Psoas muscle (tissue), 8 donors: ENCODE measurements at places on chromosomes 2 and 18. TPM values are rescaled to one million over a fixed set of nuclear protein-coding genes. Genes with fewer than 3 reads are reported as not detected.

GRCh38 chr2:27130396-27130795 is 4.0 kb downstream of the PREB start:
- DNase-seq = no peak

- DNase-seq = peak; percentile 21
Measured at GRCh38 chr2:120775194-120775593, 39.5 kb downstream of the GLI2 start.

DNA sequence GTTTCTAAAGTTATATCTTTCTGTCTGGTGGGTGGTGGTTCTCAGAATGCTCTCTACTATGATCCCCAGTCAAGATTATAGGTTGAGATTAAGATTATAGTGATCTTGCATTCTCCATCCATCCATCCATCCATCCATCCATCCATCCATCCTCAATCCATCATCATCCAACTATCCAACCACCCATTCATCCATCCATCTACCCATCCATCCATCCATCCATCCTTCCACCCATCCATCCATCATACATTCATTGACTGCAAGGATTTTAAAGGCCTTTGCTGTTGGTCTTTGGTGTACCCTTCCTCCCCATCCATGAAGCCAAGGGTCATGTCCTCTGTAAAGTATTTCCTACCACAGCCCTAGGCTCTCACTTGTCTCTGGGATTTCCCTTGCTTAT is 13.1 kb downstream of the GLI2 start:
- no peak for DNase-seq

DNA sequence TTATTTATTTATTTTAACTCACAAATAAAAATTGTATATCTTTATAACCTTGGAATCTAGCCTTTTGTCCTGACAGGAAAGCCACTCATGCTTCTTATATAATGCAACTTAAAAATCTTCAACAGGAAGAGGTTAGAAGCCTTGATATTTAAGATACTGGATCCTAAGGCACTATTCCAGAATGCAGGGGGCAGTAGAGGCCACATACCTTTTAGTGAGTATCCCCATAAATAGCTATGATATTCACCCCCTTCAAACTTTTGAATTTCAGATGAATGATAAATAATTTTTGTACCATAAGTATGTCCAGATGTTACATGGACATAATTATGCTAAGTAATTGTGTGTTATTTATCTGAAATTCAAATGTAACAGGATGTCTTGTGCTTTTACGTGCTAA is 592.7 kb upstream of the VRK2 start:
- DNase-seq = no peak

DNA sequence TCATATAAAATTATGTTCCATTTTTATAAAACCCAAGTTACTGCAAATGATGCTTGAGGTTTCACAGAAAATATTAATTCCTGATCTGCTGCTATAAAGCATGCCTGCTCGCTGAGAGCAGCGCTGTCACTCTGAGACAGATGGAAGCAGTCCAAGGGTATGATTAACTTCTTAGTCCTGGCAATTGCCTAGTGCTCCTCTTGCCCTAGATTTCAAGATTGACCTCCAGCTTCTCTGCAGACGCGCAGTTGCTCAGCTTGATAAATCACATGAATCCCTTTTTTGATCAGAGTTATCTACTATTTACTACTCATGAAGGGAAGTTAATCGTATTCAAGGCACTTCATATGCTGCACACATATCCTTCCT is 154.6 kb upstream of the REV1 start:
- no peak for DNase-seq

DNA sequence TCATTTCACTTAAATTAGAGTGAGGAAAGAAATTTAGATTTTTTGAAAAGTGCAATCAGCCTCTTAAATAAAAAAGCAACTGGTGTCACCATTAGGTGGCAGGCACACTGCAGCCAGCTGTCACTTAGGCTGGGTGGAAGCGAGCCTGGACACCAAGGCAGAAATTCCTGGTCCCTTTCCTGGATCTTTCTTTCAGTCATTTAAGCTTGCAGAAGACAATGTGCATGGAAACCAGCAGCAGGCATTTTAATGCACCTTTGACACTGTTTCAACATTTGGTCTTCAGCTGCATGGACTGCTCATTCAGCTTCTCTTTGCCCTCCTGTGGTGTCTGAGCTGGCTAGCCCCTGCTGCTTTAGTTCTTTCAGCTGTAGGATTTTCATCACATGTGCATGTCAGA is 61.0 kb downstream of the AQP4 start:
- no peak for DNase-seq

GRCh38 chr2:142008135-142008744 is 122.6 kb downstream of the LRP1B start:
- DNase-seq = no peak

GRCh38 chr2:154710685-154711084 is 12.2 kb downstream of the KCNJ3 start:
- DNase-seq = no peak

- DNase-seq = no peak
Measured at GRCh38 chr18:50444539-50444938, 69.7 kb downstream of the SKA1 start.

- DNase-seq = no peak
Measured at GRCh38 chr2:3008561-3008960, 369.1 kb downstream of the EIPR1 start.

DNA sequence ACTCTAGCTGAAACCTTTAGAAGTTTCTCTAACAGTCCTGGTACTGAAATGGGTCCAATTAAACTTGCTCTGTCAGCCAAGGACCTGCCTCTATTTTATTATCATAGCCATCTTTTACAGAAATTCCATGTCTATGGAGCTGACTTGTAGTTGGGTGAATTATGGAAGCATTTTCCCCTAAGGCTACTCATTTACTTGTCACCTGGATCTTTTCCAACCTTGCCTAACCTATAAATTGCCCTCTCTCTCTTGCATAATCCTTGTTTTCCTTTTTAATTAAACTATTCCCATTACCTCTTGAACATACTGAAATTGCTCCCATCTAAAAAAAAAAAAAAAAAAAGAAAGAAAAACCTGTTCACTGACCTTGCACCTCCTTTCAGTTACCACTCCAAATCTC is 74.6 kb upstream of the DOK6 start:
- DNase-seq = no peak

DNA sequence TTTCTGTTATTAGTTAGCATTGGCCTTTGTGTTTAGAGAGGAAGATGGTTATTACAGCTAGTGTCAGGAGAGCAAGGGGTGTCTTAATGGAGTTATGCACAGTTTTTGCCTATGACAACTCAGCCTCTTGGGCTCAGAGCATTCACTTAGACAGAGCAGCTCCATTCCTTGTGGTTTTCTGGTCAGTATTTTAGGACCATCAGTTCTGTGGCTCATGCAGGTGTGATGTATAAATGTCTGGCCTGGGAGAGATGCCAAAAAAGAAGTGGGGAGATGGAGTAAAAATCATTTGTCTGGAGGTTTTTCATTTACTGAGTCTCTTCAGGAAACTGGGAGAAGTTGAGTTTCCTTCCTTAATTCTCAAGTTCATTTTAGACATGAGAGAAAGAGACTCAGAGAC is 79.7 kb downstream of the PRKCE start:
- DNase-seq = no peak

The SH3YL1 gene
- 8.3 TPM for total RNA-seq

The BMP10 gene
- total RNA-seq = not detected

The SERPINB12 gene
- not detected for total RNA-seq

The ALPI gene
- not detected for total RNA-seq

The OR6B2 gene
- not detected for total RNA-seq

The UGT1A9 gene
- not detected for total RNA-seq

The EML6 gene
- 1.1 TPM for total RNA-seq

The CPLX4 gene
- total RNA-seq = not detected

The CABLES1 gene
- 1.2 TPM for total RNA-seq

The REG1B gene
- 0.38 TPM for total RNA-seq

The GAD1 gene
- not detected for total RNA-seq

The DPP10 gene
- not detected for total RNA-seq

The CD8B2 gene
- not detected for total RNA-seq

The CPS1 gene
- 0.91 TPM for total RNA-seq

The PLEK gene
- 2.3 TPM for total RNA-seq
